Lung (tissue), 17 donors: ENCODE measurements at places on chromosomes 4 and X. TPM values are rescaled to one million over a fixed set of nuclear protein-coding genes. Genes with fewer than 3 reads are reported as not detected.

The COX7B2 gene
- not detected for total RNA-seq

The PROM1 gene
- 49.5 TPM for total RNA-seq

The STOX2 gene
- 15.1 TPM for total RNA-seq

The LRP2BP gene
- 4.6 TPM for total RNA-seq

DNA sequence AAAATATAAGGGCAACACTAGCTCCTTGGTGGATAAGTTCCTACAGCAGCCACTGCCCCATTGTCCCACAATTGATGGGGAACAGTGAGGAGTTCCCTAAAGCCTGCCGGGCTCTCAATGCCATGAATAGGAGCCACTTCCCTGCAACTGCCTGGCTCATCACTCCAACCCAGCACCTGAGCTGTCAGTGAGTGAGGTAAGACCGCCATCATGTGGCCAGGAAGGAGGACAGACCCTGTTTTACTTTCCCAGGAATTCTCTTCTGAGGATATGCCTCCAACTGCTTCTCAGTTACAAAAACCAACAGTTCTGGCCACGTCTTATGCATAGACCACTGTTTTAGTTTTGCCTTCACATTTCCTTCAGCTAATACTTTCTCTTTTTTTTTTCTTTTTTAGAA, 45.5 kb downstream of the SRPX start:
- H3K27ac ChIP-seq, result no peak overlapping the region
- no peaks in the 10 kb centered on the region for H3K4me1 ChIP-seq
- no peak overlapping the region for H3K4me3 ChIP-seq
- H3K36me3 ChIP-seq, result no peaks in the 10 kb centered on the region
- DNase-seq, result peak; percentile 42

GRCh38 chr4:24846716-24847115, 51.3 kb downstream of the SOD3 start:
- no peak for DNase-seq
- H3K4me1 ChIP-seq, result peaks cover 10% of the 10 kb centered on the region
- peaks cover 6% of the 10 kb centered on the region for H3K36me3 ChIP-seq
- H3K27ac ChIP-seq, result no peak overlapping the region
- no peaks in the 10 kb centered on the region for H3K27me3 ChIP-seq

GRCh38 chr4:182261651-182262223, 18.5 kb downstream of the TENM3 start:
- no peaks in the 10 kb centered on the region for H3K4me1 ChIP-seq
- no peak overlapping the region for H3K27ac ChIP-seq
- H3K36me3 ChIP-seq, result no peaks in the 10 kb centered on the region
- no peaks in the 10 kb centered on the region for H3K27me3 ChIP-seq
- no peak for DNase-seq
- no peak overlapping the region for H3K4me3 ChIP-seq

GRCh38 chrX:70979136-70979762, 48.4 kb upstream of the SLC7A3 start:
- peak; percentile 39 for DNase-seq
- H3K27ac ChIP-seq, result no peak overlapping the region
- H3K4me3 ChIP-seq, result no peak overlapping the region
- H3K4me1 ChIP-seq, result no peaks in the 10 kb centered on the region

- H3K27me3 ChIP-seq, result no peaks in the 10 kb centered on the region
- H3K4me3 ChIP-seq, result no peak overlapping the region
- H3K4me1 ChIP-seq, result no peaks in the 10 kb centered on the region
- no peaks in the 10 kb centered on the region for H3K36me3 ChIP-seq
Observed at GRCh38 chr4:76570141-76570973, 135.3 kb downstream of the SHROOM3 start.

The MBTPS2 gene
- total RNA-seq, result 13.7 TPM

DNA sequence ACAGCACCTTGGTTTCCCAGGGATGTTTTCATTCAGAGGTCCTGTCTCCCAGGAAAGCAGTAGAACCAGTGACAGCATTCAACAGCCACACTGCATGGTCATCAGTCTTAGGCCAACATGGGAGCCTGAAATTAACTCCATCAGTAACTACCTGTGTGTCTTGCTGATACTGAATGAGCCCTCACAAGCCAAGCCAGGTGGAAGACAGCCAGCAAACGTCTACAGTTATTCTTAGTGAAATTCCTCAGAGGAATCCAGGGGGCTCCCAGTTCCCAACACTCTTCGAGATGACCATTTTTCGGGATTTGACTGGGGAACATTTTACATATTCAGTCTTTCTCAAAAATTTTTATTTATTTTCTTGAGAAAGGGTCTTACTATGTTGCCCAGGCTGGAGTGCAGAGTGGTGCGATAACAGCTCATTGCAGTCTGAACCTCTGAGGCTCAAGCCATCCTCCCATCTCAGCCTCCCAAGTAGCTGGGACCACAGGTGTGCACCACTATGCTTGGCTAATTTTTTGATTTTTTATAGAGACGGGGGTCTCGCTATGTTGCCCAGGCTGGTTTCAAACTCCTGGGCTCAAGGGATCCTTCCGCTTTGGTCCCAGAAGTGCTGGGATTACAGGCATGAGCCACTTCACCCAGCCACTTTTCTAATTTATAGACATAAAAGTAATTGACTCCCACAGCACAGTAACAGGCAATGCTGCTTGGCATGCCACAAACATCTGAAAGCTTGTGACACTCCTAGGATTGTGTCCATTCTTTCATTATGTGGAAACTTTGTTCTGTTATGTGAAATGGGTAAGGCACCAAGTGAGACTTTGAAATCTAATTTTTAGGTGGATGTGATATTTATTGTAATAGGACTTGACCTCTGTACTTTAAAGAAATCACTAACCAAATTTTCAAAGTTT, 116.9 kb downstream of the SOWAHB start:
- no peaks in the 10 kb centered on the region for H3K36me3 ChIP-seq
- H3K4me1 ChIP-seq, result peaks cover 4% of the 10 kb centered on the region
- no peak overlapping the region for H3K4me3 ChIP-seq
- H3K27ac ChIP-seq, result no peak overlapping the region

DNA sequence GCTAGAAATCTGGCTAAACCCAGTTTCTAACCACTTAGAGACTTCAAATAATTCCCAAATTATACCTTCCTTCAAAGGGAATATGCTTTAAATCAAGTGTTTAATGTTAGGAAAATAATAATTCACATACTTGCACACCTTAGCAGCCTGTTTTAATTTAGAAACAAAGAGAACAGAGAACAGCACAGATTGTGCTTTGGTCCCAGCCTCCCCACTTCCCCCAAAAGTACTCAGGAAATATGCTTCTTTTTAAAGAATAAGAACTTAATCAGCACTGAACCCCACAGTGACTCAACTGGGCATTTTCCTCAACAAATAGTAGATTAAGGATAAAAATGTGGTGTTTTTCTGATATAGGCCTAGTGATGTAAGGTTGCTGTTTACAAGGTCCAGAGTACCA, 295.8 kb downstream of the GBA3 start:
- no peak overlapping the region for H3K4me3 ChIP-seq
- H3K27me3 ChIP-seq, result no peaks in the 10 kb centered on the region
- H3K27ac ChIP-seq, result no peak overlapping the region
- peaks cover 7% of the 10 kb centered on the region for H3K4me1 ChIP-seq

GRCh38 chrX:418927-419729, 32.4 kb upstream of the PPP2R3B start:
- no peak overlapping the region for H3K27ac ChIP-seq
- no peak for DNase-seq
- no peaks in the 10 kb centered on the region for H3K27me3 ChIP-seq
- no peaks in the 10 kb centered on the region for H3K4me1 ChIP-seq

- DNase-seq, result no peak
- H3K4me1 ChIP-seq, result no peaks in the 10 kb centered on the region
- H3K36me3 ChIP-seq, result no peaks in the 10 kb centered on the region
- no peak overlapping the region for H3K4me3 ChIP-seq
- no peak overlapping the region for H3K27ac ChIP-seq
- peaks cover 25% of the 10 kb centered on the region for H3K27me3 ChIP-seq
Observed at GRCh38 chrX:108053218-108053617, 8.4 kb downstream of the VSIG1 start.

The NUDT10 gene
- total RNA-seq, result not detected
